ENCODE measurements at places on chromosomes 5 and 9. TPM values are rescaled to one million over a fixed set of nuclear protein-coding genes. Genes with fewer than 3 reads are reported as not detected.

GRCh38 chr9:121749614-121750013 is 98.2 kb downstream of the DAB2IP start:
- no peak for DNase-seq

DNA sequence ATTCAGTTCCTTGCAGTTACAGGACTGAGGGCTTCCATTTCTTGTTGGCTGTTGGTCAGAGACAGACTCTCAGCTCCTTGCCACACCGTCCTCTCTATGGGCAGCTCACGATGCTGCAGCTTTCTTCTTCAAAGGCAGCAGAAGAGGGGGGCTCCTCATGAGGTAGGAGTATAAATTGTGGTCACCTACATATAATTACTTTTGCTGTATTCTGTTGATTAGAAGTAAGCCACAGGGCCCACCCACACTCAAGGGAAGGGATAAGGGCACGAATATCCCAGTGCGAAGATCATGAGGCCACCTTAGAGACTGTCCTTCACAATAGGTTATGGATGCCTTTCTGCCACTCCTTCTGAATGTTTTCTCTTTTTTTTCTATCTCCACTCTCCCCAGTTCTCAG is 43.7 kb upstream of the OSMR start:
- DNase-seq: no peak

The TMEM215 gene
- total RNA-seq: 0.21 TPM

DNA sequence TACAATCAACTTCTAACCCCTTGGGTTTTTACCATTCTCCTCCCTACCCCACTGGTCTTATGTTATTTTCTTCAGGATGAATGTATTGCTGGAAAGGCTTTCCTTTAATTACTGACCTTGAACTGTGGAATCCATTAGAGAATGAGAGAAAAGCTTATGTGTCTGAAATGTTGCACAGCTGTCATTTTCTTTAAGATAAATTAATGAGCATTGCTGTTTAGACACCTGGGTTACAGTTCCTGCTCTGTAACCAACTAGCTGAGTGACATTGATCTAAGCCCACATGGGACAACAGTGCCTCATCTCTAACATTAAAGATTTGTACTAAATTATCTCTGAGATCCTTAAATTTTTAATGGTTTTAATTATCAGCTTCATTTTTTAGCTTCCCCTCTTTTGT is 507.0 kb downstream of the TAF11L14 start:
- DNase-seq: no peak

DNA sequence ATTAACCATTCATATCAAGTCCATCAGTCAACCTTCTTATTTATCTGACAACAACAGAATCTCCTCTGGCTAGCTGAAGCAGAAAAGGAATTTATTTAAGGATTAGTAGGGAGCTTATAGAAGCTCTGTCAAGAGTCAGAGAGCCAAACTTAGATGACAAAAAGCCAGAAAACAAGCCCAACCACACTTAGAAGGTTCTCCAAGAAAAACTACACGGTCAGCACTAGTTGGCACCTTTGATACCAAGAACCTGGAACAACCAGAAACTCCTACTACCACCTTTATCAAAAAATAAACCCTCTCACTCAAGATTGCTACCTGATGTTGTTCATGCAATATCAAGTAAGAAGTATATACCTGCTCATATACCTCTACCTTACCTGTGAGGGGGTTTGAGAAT is 36.9 kb downstream of the RANBP6 start:
- no peak for DNase-seq

The TNFSF15 gene
- total RNA-seq: 8.8 TPM

DNA sequence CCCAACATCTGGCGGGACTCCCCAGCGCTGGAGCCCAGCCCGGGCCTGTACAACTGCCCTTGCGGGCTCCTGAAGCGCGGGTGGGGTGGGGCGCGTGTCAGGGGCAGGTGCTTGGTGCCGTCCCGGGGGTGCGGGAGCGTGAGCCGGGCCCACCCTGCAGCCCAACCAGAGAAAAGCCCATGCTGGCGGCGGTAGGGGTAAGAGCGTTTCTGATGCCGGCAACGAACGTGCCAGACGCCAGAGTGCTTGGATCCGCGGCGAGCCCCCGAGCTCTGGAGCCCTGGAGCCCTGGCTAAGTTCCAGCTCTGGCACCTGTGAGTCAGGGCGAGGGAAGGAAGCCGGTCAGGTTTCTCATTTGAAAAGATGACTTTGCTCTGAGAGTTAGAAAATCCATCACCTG is 58.0 kb downstream of the ZNF510 start:
- no peak for DNase-seq

- DNase-seq: no peak
Observed at GRCh38 chr5:72818866-72819534, 2.5 kb downstream of the TNPO1 start.

DNA sequence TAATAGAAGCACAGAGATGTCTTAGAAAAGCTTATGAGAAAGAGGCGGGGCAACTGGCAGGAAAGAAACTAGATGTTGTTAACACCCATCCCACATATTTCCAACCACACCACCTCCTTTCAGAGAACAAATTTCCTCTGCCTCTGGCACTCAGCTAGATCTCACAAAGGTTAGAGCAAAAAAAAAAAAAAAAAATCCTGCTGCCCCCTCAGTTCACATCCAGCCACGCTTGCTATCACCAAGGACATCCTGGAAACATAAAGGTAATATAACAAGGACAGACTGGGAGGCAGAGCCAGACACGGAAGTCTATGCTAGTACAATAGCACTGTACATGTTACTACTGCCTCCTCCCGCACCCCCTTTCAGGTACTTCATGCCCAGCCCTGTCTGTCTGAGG is 238.0 kb upstream of the PTGER4 start:
- DNase-seq: no peak

The HEMGN gene
- total RNA-seq: 8.3 TPM

The PAEP gene
- not detected for total RNA-seq

DNA sequence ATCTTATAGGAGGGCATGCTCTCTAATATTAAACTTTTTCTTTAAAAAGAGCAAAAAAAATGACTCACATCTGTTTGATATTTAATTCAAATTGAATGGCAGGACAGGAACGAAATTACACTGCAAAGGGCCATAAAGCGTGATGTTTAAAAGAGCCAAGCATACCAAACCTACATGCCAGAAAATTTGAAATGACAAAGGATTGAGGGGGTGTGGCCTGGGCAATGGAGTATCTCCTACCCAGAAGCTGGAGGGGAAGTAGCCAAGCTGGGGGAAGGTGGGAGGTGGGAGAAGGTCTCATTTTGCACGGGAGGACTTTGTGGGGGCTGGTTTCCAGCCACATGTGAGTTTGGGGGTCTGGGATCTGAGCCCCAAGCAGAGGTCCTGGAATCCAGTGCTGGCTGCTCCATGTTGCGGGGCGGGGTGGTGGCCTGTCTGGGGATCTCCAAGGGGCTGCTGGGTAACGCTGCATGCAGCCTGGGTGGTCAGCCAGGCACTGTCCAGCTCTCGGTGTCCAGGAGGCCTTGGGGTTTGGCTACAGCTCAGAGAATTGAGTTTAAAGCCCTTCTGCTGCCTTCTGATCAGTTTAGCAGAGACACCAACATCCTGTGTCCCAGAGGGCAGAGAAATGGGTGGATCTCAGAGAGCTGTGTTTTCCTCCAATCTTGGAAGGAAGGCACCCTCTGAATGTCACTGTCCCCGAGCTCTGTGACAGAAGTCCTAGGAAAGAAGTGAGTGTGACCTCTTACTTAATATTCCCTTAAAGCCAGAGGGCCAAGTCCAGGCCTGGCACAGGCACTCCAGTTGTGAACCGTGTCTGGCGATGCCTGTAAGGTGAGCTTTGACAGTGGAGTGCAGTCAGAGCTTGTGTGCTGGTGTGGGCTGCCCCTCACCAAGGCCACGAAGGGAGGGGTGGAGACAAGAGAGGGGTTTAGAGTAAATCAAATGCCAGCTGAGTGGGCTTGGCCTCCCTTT is 7.6 kb downstream of the DCANP1 start:
- DNase-seq: no peak

The OR1Q1 gene
- not detected for total RNA-seq

DNA sequence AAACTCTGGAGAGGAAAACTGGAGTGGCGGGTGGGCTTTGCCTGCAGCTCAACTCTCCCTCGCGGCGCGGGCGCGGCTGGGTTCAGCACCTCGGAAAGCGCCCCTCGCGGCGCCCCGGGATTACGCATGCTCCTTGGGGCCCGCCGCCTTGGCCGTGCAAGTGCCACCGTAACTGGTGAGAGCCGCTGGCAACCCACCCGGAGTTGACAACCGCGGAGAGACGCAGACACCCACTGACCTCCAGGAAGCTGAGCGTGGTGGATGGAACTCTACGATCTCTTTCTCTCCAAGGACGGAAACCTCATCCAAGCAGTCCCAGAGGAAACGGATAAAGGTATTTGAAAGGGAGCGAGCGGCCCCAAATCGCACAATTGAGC is 194 bp upstream of the RXFP3 start:
- no peak for DNase-seq

- DNase-seq: no peak
Observed at GRCh38 chr5:55037890-55038289, 13.8 kb downstream of the GZMK start.

- no peak for DNase-seq
Observed at GRCh38 chr5:35032356-35032755, 15.4 kb downstream of the AGXT2 start.

- no peak for DNase-seq
Observed at GRCh38 chr5:95644351-95645042, 2.1 kb upstream of the RFESD start.

DNA sequence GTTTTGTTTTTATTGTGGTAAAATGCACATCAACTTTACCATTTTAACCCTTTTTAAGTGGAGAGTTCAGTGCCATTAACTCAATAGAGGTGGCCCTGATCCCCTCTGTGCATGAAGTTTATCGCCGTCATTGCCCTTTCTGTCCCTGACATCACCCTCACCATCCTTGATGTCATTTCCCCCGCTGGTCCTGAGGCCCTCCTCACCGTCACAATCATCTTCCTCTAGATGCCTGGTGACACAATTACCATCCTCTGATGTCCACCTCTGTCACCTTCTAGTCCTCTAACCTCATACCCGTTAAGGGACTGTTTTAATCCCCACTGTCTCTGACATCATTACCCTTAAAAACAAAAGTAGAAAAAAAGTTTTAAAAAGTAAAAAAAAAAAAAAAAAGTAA is 112.5 kb upstream of the TBC1D2 start:
- DNase-seq: no peak

GRCh38 chr5:153367466-153367865 is 123.0 kb upstream of the GRIA1 start:
- no peak for DNase-seq

The MARVELD2 gene
- total RNA-seq: 5.9 TPM

The HSD17B3 gene
- total RNA-seq: not detected

DNA sequence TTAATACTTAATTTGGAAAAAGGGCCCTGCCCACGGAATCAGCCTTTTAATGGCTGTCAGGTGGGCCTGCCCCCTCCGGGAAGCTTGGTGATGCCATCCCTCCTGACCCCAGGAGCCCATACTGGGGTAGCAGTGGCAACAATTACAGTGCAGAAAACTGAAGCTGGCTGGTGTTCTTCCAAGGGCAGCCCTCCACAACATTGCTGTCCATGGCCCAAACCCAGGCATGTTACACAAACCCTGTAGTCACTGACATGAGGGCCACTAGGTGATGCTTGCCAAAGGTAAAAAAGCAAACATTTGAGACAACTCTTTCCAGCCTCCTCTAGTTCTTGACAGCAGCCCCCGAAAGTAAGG is 150.1 kb upstream of the LHFPL2 start:
- no peak for DNase-seq

DNA sequence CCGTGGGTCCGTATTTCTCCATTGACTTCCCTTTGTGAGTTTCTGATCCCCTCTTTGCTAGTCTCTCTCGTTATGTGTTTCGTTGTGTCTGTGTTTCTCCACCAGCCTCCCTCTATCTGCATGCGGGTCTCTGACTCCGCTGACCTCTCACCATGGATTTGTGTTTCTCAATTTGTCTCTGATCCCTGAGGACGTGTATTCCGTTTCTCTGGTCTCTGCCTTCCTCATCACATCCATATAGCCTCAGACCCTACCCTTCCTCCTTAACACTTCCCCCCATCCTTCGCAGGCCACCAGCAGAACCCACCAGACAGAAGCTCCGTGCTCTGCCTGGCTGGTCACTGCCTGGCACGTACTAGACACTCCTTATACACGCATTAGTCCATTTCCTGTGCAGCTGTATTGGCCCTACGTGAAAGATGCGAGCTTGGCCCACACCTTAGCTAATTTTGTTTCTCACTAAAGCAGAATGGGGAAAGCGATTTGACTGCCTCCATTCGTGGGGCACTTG is 631 bp downstream of the B4GALT7 start:
- DNase-seq: no peak

DNA sequence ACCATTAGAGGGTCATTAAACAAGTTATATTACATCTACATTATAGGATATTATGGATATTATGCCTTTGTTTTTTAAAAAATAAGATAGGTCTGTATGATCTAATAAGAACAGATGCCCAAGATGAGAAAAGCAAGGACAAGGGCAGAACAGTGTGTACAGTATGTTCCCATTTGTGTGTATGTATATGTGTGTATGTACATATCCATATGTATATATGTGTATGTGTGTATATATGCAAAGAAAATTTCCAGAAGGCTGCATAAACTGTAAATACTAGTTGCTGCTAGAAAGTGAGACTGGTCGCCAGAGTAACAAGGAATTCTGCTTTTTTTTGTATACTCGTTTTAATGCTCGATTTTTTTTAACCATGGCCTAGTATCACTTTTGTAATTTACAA is 58.1 kb upstream of the GLIS3 start:
- DNase-seq: no peak

- no peak for DNase-seq
Observed at GRCh38 chr9:83405759-83406158, 132.4 kb downstream of the FRMD3 start.

DNA sequence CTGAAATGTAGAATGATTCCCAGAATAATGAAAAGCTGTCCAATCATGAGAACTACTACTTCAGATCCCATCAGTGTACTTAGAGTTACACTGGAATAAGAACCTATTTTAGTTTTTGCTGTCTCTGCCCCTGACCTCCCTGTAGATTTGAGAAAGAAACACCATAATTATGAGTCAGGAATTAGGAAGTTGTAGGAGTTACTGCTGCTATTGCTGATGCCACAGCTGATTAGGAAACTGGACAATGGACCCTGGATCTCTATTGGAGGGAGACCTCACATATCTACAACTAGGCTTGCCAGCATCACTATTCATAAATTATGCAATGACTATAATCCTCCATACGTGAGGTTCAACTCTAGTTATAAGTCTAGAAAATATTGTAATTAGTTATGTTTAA is 48.8 kb upstream of the EDIL3 start:
- DNase-seq: no peak

The STKLD1 gene
- total RNA-seq: 0.32 TPM

- DNase-seq: no peak
Observed at GRCh38 chr9:137351781-137352501, 49.9 kb upstream of the NRARP start.

The GPR151 gene
- not detected for total RNA-seq

The OR1J2 gene
- not detected for total RNA-seq

The DOK3 gene
- total RNA-seq: 2.9 TPM

- DNase-seq: no peak
Observed at GRCh38 chr5:78016863-78017529, 240.9 kb upstream of the TBCA start.

The SLC6A7 gene
- not detected for total RNA-seq
